ENCODE measurements at places on chromosomes 1 and 21.
A peak's percentile ranks its signal among the peaks of the same experiment; 100 is the strongest.

GRCh38 chr1:215111916-215112315 is 29.4 kb downstream of the KCNK2 start:
- DNase-seq, result no peak

GRCh38 chr1:229440851-229441537 is 7.1 kb upstream of the ACTA1 start:
- no peak for DNase-seq

DNA sequence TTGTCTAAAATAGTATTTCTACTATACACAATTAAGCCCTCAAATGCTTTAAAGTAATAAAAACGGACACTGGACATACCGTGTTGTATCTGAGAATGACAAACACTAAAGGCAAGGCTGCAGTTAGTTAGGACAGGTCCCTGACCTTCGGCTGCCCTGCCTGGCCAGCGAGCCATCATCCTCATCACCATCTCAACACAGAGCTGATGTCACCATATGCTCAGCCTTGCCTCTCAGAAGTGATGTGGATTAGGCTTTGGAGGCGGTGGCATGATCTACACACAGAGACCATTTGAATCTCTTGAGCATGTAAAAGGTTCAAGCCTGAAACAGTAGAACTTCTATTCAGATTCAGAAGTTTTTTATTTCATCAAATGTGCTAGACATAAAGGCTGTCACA is 244.7 kb downstream of the SDCCAG8 start:
- no peak for DNase-seq

- DNase-seq, result no peak
Observed at GRCh38 chr1:4306559-4307467, 347.6 kb upstream of the AJAP1 start.

DNA sequence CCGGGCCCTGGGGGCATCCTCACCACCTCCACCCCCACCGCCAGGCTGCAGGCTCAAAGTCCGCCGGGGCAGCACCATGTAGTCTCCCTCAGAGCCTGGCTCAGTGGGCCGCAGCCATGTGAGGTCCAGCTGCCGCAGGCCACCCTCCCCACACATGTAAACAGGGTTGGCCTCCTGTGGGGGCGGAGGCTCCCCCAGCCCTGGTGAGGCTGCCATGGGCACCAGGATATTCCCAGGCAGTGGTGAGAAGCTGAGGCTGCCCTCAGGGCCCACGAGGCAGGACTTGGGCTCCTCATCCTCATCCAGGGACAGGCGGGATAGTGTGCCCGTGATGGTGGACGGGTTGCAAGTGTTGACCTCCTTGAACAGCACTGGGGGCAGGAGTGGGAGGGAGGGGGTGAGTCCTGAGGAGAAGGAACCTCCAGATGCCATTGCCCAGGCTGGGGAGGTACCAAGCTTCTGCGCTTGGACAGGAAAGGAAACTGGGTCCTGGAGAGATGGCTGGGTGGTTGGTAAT is 27.3 kb upstream of the COL16A1 start:
- no peak for DNase-seq

DNA sequence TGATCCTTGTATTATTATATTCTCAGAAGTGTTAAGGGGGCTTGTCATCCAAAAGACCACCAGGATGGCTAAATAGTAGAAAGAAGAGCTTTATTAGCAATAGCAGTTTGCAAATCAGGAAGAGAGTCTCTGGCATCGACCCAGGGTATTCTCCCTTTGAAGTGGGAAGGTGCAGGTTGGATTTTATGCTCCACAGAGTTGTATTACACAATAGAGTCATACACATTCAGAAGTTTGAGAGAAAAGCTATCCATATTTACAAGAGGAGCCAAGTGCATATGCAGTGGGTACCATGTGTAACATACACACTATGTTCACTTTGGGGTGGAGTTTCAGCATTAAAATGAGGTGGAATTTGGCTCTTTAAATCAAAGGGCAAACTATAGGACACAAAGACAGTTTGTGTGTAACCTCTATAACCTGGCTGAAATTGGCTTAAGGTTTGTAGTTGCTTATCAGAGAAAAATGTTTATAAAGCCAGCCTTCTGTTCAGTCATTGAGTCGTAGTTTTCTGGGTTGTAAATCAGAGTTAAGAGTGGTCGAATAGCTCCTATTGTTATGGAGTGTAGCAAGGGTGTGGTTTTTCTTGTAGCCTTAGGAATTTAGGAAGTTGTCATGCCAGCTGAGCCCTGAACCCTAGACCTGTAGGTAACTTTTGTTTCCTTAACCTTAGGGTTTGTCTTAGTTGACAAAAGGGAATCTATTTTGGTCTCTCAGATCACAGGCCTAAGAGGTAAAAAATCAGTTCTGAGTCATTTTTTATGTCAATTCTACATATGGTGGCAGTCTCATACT is 125.3 kb downstream of the DNM3 start:
- DNase-seq, result no peak

- DNase-seq, result no peak
Observed at GRCh38 chr21:44529503-44530125, 10.4 kb downstream of the KRTAP10-1 start.

GRCh38 chr1:48920851-48921250 is 144.2 kb upstream of the BEND5 start:
- DNase-seq, result no peak

GRCh38 chr1:44811234-44811633 is 2.9 kb downstream of the BTBD19 start:
- DNase-seq, result no peak

GRCh38 chr1:236394879-236395229 is 768 bp downstream of the EDARADD start:
- no peak for DNase-seq

GRCh38 chr1:230074762-230075161 is 7.7 kb downstream of the GALNT2 start:
- no peak for DNase-seq

GRCh38 chr1:111323231-111323630 is 32.6 kb downstream of the CHIA start:
- no peak for DNase-seq

GRCh38 chr1:39410915-39411436 is 80.5 kb upstream of the BMP8A start:
- no peak for DNase-seq

DNA sequence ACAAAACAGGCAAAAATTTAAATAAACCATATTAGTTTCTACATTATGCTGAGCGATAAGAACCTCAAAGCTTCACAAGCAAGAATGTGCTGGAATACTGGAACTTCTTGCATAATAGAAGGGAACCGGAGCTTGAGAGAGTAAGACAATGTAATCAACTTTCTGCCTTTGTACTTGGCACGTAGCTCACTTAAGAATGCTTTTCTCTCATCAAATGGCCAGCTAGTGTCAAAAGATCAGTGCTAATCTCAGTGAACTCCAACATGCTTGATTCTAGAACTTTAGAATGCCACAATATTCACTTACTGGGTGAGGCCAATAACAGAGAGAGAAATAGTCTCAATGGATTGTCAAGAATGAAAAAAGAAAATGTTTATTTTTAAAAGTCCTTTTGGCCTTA is 486.1 kb upstream of the LRRC7 start:
- no peak for DNase-seq

GRCh38 chr21:9767592-9768375 is 753.6 kb upstream of the TPTE start:
- no peak for DNase-seq

- no peak for DNase-seq
Observed at GRCh38 chr1:233261206-233261605, 34.3 kb downstream of the PCNX2 start.

- no peak for DNase-seq
Observed at GRCh38 chr1:31750858-31751510, 13.2 kb downstream of the ADGRB2 start.

- DNase-seq, result no peak
Observed at GRCh38 chr1:191752342-191752741, 405.9 kb upstream of the RGS18 start.

GRCh38 chr1:57252597-57253294 is 171.1 kb downstream of the DAB1 start:
- DNase-seq, result no peak

GRCh38 chr21:45644041-45644906 is 749 bp downstream of the PCBP3 start:
- DNase-seq, result peak; percentile 48

DNA sequence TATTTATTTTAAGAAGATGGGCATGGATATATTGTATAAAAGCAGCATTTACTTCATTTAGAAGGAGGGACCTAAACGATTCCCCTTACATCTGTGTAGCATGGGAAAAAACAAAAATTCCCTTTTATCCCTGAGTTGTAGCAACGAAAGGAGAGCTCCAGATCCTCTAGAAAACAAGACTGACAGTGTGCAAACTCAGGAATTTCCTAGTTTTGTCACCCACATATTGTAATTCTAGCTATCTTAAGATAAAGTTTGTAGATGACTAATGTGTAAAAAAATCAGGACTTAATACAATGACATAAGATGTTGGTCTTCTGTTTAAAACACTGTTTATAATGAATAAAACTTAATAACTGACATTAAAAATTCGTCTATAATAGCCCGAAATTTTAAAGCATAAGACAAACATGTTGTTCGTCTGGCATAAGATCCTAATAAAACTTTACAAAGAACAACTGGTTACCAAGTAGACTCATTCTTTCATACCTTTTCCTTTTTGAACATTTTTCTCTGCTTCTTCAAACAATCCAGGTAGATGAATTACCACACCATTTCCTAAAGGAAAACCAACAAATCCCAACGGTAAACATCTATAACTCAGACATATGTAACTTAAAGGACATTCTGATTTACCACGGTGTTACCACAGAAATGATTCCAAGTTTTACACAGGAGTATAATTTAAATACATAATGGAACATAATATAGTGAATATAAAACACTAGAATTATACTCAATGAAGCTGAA is 15.2 kb downstream of the ADSS2 start:
- DNase-seq, result no peak

All from GDM1 (cell line).